CD14-positive monocyte (primary cell): ENCODE measurements at places on chromosomes 7 and 10.

DNA sequence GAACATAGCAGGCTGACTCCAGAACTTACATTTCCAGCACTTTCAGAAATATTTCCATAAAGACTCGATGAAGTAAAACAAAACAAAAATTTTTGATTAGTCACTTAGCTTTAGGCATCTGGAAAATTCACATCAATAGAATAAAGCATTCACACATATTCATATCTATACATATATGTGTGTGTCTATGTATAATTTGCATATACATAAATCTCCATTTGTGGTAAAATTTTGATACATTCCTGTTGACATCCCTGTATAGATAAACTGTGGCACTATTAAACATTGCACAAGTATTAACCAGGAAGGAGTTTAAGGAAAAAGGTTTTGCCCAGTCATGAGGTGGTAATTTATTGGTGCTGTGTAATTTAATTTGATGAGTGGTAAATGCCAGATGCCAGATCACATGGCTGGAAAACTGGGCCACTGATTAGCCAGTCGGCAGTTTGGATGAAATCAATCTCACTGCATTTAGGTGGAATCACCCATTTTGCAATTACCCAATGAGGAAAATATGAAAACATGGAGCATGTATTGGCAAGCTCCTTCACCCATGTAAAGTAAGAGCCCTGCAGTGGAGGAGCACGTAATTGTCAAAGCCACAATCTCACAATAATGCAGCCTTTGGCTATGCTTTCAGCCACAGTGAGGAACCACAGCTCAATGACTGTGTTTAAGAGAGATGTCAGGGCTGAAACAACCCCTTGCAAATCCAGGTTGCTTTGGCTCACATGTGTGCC, 294.6 kb downstream of the RNLS start:
- DNase-seq: no peak

DNA sequence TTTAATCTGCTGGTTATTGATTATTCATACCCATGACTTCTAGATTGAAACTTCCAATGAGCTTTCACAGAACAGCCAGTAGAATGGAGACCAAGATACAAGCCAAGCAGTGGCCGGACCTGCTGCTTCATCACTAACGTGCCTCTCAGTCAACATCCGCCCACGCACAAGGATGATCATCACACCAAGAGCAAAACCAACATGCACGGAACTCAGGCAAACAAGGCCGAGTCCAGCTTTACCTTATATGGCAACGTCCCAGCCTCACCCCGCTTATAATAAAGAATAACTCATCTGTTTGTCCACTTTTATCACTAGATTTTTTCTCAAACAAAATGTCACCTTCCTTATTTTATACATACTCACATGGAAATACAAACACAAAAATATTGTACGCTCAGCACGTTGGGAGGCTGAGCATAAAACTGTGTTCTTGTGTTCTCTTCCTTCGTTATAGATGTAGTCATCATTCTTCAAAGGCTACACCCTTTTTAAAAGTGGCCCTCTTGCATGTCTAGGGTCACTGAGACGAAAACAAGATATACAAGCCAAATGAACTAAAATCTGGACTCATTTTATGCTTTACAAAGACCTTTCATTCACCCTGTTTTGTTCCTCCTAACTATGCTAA, 122.7 kb downstream of the SFMBT2 start:
- DNase-seq: no peak

DNA sequence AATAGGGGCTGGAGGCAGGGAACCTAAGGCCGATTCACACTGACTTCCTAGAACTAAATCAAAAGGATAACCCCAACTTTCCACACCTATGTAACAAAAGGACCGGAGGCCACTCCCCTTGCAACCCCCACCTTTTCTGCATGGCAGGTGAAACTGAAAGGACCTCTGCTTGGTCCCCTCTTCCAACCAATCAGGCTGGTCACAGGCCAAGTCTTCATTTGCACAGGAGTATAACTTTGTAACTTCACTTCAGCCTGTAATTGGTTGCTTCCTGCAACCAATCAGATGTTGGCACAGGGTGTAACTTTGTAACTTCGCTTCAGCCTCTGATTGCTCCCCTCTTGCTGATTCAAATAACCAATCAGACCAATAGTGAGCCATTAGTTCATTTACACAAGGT, 190.0 kb downstream of the FAM107B start:
- no peak for DNase-seq

GRCh38 chr7:101817471-101818286, at the start of gene CUX1:
Gene CUX1, plus strand, starts transcription at chr7:101817626. Its CDS starts 14 bp downstream, at chr7:101817640.
- DNase-seq: no peak

DNA sequence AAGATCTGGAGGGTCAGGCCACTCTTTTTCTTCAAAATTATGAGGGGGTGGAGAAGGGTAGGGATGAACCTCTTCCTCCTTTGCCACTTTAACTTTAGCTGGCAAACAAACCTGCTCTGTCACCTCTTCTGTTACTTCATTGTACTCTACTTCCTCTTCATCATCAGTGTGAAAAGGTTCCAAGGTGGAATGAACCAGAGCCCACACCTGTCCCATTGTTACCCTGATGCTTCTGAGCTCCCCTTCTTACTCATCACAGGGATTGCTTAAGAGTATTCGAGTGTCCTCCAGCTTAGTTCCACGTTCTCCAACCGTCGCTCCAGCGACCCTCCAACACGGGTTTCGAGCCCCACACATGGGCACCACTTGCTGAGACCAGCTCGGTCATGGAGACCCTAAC, 5.2 kb downstream of the MRPS24 start:
- no peak for DNase-seq

GRCh38 chr10:80188713-80189112, 16.6 kb downstream of the ANXA11 start:
- DNase-seq: no peak

GRCh38 chr10:22740180-22740579, 25.8 kb upstream of the PIP4K2A start:
- DNase-seq: no peak

GRCh38 chr7:45408409-45408737, 165.8 kb upstream of the ADCY1 start:
- DNase-seq: no peak

DNA sequence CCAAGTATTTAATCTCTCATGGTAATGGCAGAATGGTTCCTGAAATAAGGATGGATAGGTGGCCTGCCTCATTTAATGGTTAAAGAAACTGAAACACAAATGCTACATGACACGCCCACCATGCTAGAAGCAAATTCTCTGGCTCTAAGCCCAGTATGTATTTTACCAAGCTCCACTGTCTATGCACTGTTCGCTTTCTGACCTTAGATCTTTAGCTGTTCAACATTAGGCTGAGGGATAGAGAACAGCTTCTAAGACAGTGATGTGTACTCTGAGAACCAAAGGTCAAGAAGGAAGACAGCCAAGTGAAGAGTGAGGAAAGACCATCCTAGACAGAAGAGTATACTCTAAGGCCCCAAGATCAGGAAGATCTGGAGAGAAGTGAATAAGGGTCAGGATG, 26.6 kb downstream of the FAM3C start:
- DNase-seq: no peak

GRCh38 chr7:128037880-128038619, 6.8 kb upstream of the LRRC4 start:
- no peak for DNase-seq

- DNase-seq: no peak
These were observed 64.1 kb downstream of the AHR start for GRCh38 chr7:17362439-17363105.

GRCh38 chr7:39592586-39592985, 26.4 kb downstream of the YAE1 start:
- DNase-seq: peak; percentile 16

DNA sequence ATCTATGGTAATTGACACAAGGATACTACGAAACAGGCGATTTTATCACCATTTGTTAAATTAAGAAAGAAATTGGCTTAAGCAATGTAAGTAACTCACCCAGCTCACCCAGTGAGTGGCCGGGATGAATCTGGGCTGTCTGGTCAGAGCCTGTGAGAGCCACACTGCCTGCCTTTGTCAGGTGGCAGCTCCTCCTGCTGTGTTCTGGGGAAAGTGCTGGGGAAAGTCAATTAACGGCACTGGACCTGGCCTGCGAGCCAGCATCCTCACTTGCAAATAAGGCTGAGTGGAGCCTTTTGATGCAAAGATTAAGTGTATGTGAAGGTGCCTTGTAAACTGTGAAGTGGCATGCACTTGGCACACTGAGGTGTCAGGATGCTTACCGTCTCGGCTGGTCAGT, 13.4 kb upstream of the CXCL12 start:
- DNase-seq: no peak

- no peak for DNase-seq
These were observed 47.1 kb downstream of the KLF6 start for GRCh38 chr10:3737864-3738263.

DNA sequence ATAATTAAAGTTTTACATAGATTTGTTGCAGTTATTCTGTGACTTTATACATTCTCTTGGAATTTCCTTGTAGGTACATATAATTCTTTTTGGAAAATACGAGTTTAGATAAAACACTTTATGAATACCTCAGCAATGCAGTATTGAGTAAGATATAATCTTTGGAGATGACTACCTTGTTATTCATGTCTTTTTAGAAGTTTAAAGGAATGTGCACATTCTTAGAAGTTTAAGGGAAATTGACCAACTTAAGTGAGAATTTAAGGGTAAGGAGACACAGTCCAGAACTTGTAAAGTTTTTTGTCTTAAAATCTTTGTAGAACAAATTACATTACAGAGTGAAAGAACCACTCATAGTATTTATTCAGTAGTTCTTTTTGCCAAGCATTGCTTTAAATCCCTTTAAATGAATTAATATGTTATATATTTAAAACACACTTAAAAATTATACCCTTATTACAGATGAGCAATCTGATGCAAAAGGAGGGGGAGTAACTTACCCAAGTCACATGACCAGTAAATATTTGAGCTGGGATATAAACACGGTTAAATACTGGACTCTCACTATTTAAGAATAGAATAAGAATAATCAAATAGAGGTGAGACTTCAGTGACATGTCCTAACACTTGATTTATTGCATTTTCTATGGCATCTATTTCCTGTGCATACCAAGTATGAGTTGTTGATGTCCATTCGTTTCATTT, 139.5 kb upstream of the FERD3L start:
- DNase-seq: no peak

DNA sequence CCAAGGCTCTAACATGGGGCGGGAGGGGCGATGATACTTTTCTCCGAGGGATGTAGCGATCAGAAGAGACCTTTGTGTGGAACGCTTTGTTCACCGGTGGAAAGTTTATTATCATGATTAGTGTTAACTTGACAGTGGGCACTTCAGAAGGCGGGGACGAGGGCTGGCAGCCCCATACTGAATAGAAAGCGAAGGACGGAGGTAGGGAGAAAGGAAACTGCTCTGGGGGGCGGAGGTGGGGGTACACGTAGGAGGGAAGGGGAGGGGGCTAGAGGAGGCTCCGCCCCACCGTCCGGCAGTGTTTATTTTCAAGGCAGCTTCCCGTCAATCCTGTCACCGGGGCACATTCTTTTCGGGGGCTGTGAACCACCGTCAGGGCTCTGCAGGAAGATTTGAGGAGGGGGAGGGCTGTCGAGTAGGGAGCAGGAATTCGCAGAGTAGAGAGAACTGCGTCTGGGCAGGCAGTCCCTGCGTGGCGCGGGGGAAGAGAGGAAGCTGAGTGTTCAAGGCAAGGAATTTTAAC, 9.4 kb upstream of the NKX2-3 start:
- no peak for DNase-seq

DNA sequence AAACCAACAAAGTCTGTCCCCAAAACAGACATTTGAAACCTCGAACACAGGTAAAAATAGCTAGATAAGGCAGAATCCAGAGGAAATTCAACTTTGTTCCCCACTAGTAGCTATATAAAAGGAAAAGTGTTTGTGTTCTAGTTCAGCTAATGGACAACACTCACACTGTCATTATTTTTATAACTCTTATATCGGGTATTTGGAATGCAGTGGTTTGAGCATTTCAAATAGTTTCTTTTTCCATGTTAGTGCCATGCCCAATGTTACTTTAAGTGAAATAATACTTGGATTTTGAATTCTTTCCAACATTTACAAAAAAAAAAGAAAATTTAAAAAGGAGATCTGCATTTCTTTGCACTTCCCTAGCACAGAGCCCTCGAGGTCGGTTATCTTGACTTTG, 213.6 kb downstream of the DOCK4 start:
- no peak for DNase-seq

DNA sequence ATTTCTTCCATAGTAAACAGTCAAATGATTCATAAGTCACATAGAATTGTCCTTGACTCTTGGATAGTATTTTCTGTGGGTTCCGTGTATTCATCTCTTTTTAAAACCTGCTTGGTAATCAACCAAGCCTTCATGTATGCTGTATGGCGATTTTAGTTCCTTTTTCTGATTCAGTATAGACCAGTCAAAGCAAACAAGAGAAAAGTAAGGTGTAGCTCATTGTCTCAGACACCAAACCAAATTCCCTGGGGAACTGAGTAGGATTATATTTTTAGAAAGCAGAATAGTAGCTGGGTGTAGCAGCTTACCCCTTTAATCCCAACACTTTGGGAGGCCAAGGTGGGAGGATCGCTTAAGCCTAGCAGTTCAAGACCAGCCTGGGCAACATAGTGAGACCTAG, 240.5 kb downstream of the BBS9 start:
- DNase-seq: no peak

GRCh38 chr10:118315629-118316028, 26.5 kb downstream of the FAM204A start:
- no peak for DNase-seq

- DNase-seq: no peak
These were observed 10.0 kb downstream of the SLC25A28 start for GRCh38 chr10:99610221-99610620.

DNA sequence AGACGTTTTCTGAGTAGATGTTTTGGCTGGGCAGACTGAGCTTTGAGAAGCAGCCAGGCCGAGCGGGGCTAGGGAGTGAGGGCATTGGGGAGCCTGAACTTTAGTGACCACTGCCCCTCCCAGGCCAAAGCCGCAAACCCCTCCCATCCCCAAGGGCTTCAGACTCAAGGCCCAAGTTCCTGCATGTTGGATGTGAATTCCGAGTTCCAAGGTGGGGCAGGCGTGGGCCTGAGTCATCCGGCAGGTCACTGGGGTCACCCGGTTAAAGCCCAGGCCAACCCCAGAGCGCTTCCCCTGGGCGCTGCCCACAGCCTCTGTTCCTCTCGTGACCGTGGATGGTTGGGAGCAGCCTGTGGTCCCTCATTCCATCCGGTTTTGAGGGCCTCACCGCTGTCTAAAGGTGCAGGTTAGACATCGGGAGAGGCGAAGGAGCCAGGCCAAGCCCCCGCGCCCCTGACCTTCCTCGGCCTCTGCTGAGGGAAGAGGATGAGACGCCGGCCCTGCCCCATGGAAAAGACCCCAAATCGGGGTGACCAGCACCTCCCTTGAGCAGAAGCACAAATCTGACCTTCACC, 6.9 kb upstream of the PDGFA start:
- no peak for DNase-seq

GRCh38 chr10:117462424-117462792, 80.1 kb upstream of the EMX2 start:
- peak; percentile 39 for DNase-seq
